ENCODE measurements at places on chromosomes 12 and 14. TPM values are rescaled to one million over a fixed set of nuclear protein-coding genes. Genes with fewer than 3 reads are reported as not detected.

GRCh38 chr12:108709697-108710096 lies 21.6 kb downstream of the CORO1C start:
- H3K4me3 ChIP-seq, result no peak overlapping the region
- no peaks in the 10 kb centered on the region for H3K36me3 ChIP-seq
- H3K27ac ChIP-seq, result peak overlapping the region; percentile 99
- peaks cover 72% of the 10 kb centered on the region for H3K4me1 ChIP-seq

- no peaks in the 10 kb centered on the region for H3K36me3 ChIP-seq
- no peaks in the 10 kb centered on the region for H3K4me1 ChIP-seq
These were observed 107.3 kb upstream of the CLEC14A start for GRCh38 chr14:38363217-38363616.

DNA sequence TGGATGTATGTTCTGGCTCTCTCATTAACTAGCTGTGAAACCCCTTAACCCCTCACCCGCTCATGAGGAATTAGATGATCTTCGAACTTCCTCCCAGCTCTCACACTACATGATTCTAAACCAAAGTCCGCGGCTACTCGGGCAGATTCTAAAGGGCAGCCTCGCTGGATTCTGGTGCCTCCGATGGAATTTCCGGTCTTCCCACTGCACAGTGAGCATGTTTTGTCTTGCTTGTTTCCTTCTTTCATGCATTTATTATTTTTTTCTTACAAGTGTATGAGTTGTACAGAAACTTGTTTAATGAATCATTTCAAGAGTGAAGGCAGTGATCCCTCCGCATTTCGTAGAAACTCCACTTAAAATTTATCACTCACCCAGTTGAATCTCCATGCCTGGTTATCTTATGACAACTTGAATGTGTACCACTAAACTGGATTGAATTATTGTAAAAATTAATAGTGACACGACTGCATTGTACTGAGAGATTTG lies 4.5 kb upstream of the HCAR3 start:
- no peak overlapping the region for H3K27ac ChIP-seq
- no peaks in the 10 kb centered on the region for H3K36me3 ChIP-seq
- H3K4me1 ChIP-seq, result no peaks in the 10 kb centered on the region
- DNase-seq, result no peak
- H3K27me3 ChIP-seq, result no peaks in the 10 kb centered on the region

DNA sequence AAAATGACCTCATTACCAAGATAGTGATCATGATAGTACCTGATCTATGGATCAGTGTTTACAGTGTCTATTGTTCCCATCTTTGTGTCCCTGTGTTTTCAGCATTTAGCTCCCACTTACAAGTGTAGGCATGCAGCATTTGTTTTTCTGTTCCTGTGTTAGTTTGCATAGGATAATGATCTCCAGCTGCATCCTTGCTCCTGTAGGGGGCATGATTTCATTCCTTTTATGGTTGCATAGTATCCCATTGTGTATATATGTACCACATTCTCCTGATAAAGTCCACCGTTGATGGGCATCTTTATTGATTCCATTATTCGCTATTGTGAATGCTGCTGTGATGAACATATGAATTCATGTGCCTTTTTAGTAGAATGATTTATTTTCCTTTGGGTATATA lies 215.4 kb upstream of the NAV3 start:
- H3K36me3 ChIP-seq, result no peaks in the 10 kb centered on the region
- H3K4me1 ChIP-seq, result no peaks in the 10 kb centered on the region
- H3K27me3 ChIP-seq, result no peaks in the 10 kb centered on the region
- H3K4me3 ChIP-seq, result no peak overlapping the region
- no peak overlapping the region for H3K27ac ChIP-seq
- no peak for DNase-seq

DNA sequence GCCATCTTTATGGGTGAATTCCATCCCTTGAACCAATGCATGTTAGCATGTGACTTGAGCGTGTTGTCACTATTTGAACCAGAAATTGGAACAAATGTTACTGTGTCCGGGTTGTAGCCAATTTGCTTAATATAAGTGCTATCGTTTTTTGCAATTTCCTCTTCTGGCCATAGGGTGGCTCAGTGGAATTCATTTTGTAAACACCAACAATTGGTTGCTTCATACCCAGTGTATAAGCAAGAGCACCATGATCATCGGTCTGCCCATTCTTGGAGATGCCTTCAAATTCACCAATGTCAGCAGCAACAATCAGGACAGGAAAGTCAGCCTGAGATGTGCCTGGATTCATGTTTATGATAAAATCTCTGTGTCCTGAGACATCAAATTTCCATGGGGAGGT lies 5.0 kb upstream of the NEDD1 start:
- no peaks in the 10 kb centered on the region for H3K36me3 ChIP-seq
- H3K27me3 ChIP-seq, result no peaks in the 10 kb centered on the region
- no peak overlapping the region for H3K27ac ChIP-seq
- H3K4me1 ChIP-seq, result no peaks in the 10 kb centered on the region
- no peak for DNase-seq

Gene VPS33A
- 17.0 TPM for polyA plus RNA-seq

All from sigmoid colon (tissue), 7 donors.